ENCODE measurements at places on chromosomes 7 and 10.

- DNase-seq = no peak
Observed at GRCh38 chr7:148865283-148865682, 18.8 kb downstream of the EZH2 start.

- DNase-seq = no peak
Observed at GRCh38 chr7:156753630-156754029, 113.1 kb downstream of the RNF32 start.

- DNase-seq = no peak
Observed at GRCh38 chr10:89952751-89953150, 251.4 kb downstream of the KIF20B start.

GRCh38 chr10:31708046-31708445 is 220.6 kb downstream of the ARHGAP12 start:
- no peak for DNase-seq

DNA sequence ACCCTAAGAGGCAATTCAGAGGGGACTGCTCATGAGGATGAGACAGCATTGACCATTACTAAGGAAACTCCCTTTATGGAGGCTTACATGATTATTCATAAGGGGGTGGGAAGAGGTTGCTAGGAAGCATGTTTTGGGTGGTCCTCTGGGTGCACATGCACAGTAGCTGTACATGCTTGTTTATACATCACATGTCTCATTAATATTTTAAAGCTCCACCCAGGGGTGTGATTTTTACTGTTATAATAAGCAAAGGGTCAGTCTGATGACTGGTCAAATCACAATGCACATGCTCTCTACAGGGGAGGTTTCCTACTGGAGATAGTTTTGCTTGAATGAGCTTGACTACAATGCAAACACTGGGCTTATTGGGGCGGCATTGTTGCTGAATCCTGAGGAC is 23.8 kb upstream of the PPP1R9A start:
- DNase-seq = no peak

- DNase-seq = no peak
Observed at GRCh38 chr10:33270971-33271370, 63.5 kb downstream of the NRP1 start.

- DNase-seq = no peak
Observed at GRCh38 chr7:135192914-135193536, 18.3 kb downstream of the WDR91 start.

DNA sequence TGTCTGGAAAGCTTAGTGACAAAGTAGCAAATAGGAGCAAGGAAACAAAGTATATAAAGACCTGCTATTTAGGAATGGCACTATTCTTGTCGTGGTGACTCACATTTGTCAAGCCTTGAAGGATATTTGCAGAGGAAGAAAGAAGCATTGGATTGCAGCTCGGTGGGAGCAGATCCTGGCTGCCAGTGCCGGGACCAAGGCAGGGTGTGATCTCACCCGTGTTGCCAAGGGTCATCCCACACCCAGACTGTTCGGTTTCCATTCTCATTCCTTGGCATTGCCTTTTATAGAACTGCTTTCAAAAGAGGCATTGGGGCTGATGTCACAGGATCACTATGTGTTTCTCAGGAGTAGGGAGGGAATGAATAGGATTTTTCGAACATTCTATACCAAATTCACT is 176.2 kb downstream of the GALNT17 start:
- no peak for DNase-seq
